Astrocyte (in vitro differentiated cells and primary cell): ENCODE measurements at places on chromosomes 7 and 10. TPM values are rescaled to one million over a fixed set of nuclear protein-coding genes. Genes with fewer than 3 reads are reported as not detected.

DNA sequence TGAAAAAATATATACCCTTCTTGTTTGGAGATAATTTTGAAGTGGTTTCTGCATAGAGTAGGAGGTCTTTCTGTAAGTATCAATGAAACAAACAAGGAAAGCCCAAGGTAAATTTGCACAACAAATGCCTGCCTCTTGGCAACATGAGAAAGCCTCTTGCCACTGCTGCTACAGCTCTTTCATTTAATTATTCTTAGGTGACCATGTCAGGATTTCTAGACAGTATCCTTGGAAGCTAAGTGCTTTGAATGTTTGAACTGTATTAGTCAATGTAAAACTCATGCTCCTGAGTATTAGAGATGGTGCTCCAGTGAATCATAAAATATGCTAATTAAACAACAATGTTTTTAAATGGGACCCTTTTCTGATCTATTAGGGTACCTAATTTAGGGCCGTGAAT lies 81.2 kb upstream of the ITGB1 start:
- DNase-seq, result no peak
- no peaks in the 10 kb centered on the region for H3K27me3 ChIP-seq
- H3K4me3 ChIP-seq, result no peak overlapping the region
- H3K36me3 ChIP-seq, result no peaks in the 10 kb centered on the region
- no peaks in the 10 kb centered on the region for H3K4me1 ChIP-seq

GRCh38 chr10:43137717-43138020 lies 576 bp upstream of the CSGALNACT2 start:
- H3K36me3 ChIP-seq, result no peaks in the 10 kb centered on the region
- peak overlapping the region; percentile 99 for H3K4me3 ChIP-seq
- peak; percentile 61 for DNase-seq

The GATA3 gene
- total RNA-seq, result 11.8 and 17.6 TPM in 2 replicates

DNA sequence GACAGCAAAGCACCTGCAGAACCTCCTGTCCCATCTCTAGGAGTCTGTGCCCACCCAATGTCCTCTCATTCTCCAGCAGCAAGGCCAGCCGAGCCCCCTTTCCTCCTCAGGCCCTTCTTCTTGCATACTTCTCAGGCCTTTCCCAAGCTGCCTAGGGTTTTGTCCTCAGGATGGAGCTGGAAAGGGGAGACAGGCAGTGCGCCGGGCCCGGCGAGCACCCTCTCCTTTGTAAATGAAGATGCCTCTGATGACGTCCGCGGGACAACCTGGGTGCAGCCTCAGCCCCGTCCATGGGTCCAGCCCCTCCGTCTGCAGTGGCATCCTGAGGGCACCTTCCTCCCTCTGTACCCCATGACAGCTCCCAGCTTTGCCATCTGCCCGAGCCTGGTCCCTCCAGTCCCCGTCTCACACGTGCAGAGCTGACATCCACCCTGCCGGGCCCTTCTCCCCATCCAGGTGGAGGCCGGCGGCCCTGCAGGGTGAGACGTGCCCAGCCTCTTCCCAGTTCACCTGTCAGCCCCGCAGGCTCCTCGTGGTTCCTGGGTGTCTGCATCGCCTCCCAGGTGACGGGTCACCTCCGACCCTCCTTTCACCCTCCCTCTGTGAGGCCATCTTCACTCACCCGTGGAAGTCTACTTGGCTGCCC lies 36.4 kb downstream of the JAKMIP3 start:
- no peak overlapping the region for H3K4me3 ChIP-seq
- H3K36me3 ChIP-seq, result no peaks in the 10 kb centered on the region
- no peaks in the 10 kb centered on the region for H3K27me3 ChIP-seq
- H3K27ac ChIP-seq, result no peak overlapping the region
- no peak for DNase-seq

The FBXW4 gene
- 21.9 and 24.1 TPM in 2 replicates for total RNA-seq

DNA sequence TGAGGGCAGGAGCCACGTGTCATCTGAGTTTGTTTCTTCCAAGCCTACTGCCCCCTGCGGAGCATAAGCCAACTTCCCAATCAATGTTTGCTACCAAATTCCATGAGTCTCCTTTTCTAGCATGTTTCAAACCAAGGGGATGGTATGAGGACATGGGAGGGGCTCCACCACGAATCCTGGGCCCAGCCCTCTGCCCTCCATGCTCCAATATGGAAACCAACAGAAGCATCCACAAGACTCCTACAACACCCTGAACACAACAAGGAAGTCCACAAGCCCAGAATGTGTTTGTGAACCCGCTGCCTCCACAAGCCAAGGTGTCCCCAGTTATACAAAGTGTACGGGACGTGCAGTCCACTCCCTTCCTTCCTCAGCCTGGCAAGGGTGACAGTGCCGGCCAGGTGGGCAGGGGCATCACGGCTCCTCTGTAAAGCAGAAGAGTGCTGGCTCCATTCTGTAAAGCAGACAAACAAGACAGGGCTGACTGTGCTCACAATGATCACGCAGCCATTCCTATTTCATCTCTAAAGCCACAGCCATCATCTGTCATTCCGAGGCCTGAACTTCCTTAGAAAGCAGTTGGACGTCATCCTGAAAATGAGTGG lies 466.1 kb downstream of the PTPRN2 start:
- H3K27me3 ChIP-seq, result no peaks in the 10 kb centered on the region
- no peaks in the 10 kb centered on the region for H3K36me3 ChIP-seq
